ENCODE measurements at places on chromosomes 12 and 14.

GRCh38 chr14:24816011-24816928, 182.3 kb upstream of the GZMB start:
- DNase-seq, result no peak

- DNase-seq, result no peak
These were observed 3.8 kb upstream of the TAS2R10 start for GRCh38 chr12:10829994-10830393.

GRCh38 chr14:91786188-91786587, 54.3 kb upstream of the CATSPERB start:
- no peak for DNase-seq

- no peak for DNase-seq
These were observed 12.4 kb downstream of the TECPR2 start for GRCh38 chr14:102375119-102375518.

GRCh38 chr12:49748306-49748705, 6.9 kb downstream of the TMBIM6 start:
- DNase-seq, result no peak

DNA sequence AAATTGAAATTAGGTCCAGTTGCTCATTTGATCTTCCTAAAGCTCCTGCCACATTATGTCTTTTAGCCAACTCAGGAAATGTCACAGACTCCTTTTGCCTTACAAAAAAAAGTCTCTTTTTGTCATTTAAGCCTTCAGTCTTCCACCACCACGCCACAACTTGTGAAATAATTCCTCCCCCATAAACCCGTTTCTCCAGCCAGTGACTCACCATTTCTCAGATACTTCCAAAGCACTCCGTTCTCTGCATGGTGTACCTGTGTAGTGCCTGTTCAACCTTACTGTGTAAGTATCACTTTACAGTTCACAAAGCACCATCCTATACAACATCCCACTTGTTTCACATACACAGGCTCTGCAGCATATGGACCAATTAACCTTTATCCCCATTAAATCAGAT, 139.5 kb upstream of the AEBP2 start:
- DNase-seq, result no peak

DNA sequence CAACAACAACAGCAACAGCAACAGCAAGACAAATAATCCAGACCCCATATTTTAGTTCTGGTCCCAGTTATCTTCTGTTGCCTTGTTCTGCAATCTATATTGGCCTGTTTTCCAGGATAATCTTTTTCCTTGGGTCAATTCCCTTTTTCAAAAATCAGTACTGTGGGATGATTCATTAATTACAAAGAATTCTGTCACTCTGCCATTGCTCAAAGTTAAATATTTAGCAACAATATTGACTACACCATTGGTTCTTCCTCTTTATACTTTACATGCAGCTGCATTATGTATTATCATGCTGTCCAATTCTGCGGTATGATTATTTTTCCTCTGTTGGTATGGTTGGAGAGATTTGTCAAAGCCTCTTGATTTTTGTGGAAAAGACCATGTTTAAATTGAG, 10.1 kb upstream of the GALNT8 start:
- DNase-seq, result no peak

GRCh38 chr12:130713581-130713991, 2.5 kb downstream of the RIMBP2 start:
- DNase-seq, result no peak
